ENCODE measurements at places on chromosomes 3 and 15.
A peak's percentile ranks its signal among the peaks of the same experiment; 100 is the strongest.

DNA sequence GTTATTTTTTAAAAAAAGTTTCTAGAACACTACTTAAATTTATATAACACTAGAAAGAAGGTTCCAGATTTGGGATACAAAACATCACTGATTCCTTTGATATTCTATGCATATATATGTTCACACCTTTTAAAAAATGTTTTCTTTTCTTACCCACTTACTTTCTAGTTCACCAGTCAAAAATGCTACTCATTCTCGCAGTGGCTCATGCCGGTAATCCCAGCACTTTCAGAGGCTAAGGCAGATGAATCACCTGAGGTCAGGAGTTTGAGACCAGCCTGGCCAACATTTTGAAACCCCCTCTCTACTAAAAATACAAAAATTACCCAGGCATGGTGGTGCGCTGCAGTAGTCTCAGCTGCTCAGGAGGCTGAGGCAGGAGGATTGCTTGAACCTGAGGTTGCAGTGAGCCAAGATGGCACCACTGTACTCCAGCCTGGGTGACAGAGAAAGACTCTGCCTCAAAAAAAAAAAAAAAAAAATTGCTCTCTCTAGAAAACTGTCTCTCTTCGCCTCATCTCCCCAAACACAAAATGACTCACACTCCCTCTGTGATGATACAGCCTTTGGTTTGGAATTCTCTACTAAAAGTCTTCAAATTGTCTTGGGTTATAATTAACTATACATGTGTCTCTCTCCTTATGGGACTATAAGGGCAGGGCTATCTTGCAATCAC lies 52.6 kb upstream of the TGFBR2 start:
- DNase-seq: no peak

DNA sequence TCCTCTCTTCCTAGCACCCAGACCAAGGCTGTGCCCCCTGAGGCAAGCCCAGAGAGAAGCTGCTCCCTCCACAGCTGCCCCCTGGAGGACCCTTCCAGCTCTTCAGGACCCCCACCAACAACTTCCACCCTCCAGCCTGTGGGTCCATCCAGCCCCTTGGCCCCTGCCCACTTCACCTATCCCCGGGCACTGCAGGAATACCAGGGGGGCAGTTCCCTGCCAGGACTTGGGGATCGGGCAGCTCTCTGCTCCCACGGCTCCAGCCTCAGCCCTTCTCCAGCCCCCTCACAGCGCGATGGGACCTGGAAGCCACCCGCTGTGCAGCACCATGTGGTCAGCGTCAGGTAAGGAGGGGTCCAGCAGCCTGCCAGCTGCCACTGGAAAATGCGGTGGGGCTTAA lies 5.6 kb downstream of the DISP2 start:
- no peak for DNase-seq

DNA sequence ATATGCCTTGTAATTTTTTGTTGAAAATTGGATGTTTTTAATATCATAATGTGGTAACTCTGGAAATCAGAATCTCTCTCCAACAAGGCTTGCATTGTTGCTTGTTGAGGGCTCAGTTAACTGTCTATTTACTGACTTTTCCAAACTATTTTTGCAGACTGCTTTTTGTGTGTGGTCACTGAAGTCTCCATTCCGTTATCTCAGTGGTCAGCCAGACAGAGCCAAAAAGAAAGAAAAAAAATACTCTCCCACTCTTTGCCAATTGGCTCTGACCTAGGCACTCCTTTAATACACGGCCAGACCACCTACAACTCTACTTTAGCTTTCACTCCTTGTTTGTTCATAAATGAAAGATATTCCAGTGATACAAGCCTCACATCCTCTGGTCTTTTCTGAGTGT lies 52.5 kb downstream of the IFT80 start:
- DNase-seq: no peak

- DNase-seq: no peak
Observed at GRCh38 chr3:99972380-99973104, 141.8 kb downstream of the FILIP1L start.

GRCh38 chr3:187292631-187293515 lies 1.3 kb upstream of the MASP1 start:
- DNase-seq: no peak

DNA sequence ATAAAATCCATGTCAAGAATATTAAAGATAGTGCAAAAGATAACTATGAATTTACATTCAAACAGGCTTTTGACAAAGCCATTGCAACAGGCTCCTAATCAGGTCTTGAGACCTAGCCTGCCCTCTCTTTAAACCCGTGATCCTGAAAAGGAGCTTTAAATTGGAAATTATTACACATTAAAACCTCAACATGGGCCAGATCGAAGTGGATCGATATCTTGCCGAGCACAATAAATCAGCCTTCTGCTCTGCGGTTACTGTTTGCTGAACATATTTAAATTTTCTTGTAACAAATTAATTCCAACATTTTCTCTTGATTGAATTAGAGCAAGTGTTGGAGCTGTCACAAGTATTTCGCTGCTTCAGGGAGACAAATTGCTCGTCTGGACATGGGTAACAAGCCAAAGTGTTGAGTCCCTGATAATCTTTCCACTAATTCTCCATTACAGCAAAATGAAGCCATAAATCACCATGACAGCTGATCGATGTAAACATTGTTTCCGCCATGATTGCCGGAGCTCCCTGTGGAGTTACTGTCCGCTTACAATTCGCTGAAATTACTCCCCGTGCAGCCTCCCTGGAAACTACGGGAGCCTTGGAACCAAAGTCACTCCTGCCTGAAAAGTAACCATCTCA lies 47.6 kb downstream of the SHOX2 start:
- no peak for DNase-seq

- no peak for DNase-seq
Observed at GRCh38 chr15:85625856-85626255, 168.9 kb downstream of the KLHL25 start.

DNA sequence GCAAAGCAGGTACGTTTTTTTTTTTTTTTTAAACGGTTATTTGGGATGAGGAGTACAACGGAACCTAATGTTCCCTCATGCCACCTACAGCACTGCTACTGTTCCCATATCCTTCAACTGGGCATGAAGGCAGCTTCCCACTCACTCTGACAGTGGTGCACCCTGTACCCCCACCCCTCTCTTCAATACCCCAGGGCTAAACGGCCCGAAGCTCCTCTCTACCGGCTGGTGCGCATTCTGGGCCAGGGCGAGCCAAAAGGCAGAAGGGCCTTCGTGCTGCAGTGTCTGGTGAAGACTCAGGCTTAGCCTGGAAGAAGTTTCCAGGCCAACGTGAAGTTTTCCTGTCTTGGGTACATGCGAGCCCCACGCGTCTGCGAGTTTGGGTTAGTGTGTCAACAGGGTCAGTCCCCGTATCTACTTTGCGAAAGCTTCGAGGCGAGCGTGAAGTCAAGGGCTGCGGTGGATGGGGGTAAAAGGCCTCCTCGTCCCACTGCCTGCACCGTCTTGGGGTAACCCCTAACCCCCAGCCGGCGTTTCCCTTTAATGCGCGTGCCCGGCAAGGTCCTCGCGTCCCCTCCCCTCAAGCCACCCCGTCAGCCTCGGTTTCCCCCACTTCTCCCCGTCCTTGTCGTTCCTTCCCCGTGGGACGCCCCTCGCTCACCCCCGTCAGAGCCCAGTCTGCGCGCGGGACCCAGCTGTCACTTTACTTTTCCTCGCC lies 765 bp upstream of the UBE2E2 start:
- DNase-seq: no peak

DNA sequence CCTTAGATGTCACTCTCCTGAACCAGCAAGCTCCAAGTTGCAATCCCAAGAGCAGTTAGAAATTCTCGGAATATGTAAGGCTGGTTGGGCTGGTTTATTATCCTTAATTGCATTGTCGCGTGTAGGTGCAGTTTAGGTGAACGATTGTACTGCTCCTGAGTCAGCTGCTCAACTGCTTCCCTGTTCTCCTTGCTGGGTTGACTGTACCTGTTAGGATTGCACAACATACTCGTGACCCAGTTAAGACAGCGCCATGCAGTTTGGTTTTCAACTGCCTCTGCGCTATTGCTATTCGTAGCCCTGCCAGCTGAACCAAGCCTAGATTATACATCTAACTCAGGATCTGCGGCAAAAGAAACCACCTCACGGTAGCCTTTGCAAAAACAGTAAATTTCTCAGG lies 41.0 kb downstream of the BCL2L10 start:
- DNase-seq: no peak

DNA sequence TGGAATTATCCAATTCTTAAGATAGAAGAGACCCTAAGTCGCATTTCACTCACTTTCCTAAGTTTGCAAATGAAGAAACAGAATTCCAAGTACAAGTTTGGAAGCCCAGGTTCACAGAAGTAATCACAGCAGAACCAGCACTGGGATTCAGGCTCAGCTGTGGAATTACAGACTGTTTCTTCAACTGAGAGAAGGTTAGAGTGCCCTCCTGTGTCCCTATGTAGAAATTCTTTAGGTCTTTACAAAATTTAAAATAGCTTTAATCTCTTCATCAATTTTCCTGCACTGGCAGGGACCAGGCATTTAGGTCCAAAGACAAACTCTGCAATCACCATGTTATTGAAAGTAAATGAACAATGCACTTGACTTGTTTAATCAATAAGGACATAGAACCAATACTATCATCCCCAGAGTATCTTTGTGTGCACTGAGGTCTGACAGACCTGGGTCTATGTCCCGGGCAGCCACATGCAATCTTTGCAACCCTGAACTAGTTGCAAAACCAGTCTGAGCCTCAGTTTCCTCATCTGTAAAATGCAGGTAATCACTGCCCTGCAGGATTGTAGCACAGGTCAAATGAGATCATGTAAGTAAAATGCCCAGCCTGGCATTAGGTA lies 96.3 kb upstream of the ZBED2 start:
- peak; percentile 31 for DNase-seq

DNA sequence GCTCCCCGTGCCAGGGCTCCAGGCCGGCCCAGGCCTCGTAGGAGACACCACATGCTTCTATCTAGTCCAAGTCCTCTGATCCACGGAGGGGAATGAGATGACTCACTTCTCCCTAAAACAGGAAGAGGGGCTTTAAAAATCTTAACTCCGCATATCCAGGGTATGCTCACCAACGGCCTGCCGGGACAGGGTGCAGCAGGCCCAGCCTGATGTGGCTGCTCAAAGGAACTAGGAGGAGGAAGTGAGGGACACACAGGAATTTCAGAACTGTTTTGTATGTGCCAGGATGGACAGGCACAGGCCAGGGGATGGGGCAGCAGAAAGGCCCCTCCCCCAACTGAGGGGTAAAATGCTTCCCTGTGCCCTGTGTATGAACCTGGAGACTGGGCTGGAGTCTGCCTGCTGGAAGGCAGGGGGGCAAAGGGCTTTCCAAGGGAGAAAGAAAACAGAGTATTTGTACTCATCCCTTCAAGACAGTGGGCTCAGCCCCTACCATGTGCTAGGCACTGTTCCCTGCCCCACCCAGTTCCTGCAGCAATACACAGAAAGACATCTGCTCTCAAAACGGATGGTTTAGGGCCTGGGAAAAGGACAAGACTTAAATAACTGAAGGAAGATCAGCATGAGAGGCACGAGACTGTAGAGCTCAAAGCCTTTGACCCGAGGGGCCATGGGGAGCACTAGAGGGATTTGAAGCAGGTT lies 22.1 kb downstream of the CHDH start:
- no peak for DNase-seq

DNA sequence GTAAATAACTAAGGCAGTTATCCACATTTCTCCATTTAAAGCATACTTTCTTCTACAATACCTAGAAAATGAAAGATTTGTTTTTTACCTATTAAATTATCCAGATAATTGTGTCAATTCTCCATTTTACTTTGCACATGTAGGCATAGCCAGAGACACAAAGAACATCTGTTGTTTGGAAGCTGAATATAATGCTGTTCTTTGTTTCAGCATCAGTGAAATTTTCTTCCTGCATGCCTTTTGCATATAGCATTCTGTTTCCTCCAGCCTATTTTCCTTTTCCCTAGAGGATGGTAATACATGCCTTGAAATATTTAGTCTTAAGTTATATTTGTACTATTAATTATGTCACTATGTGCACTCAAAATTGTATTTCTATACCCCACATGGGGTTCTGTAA lies 233.7 kb downstream of the CNTN6 start:
- no peak for DNase-seq

DNA sequence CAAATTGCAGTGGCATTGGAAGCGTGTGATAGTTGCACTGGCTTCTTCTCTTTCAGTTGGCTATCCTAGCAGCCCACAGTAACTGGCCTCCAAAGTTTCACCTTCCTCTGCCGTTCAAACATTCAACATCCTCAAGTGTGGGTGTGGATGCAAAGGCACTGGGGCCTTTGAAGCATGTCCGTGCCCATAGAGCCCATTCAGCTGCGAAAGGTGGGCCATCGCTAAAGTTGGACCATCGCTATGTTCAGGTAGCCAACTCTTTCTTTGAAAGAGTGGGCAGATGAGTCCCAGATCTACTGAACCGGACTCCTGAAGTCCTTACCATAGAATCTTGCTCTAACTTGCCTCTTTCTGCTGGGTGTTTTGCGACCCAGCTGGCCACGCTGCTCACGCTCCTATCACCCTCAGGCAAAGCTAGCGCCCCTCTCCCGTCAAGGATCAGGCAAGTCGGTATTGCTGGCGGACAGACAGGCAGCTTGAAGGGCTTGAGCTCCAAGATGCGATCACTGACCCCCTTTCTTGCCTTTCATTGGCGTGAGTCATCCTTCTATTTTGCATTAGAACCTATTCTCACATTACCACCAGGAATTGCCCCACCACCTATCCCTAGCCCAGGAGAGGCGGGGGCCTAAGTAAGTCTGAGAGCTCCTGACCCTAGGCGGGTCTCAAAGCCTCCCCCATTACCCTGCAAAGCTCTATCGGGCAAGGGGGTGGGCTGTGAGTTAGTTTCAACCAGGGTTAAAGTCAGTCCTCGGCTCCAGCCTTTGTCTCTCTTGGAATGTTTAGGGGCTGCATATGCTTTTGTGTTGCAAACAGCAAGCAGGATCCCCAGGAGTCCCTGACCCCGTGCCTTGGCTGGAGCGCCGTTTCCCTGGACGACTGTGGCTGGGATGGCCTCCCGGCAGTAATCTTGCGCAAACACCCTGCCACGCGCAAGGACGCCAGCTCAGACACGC lies 28.7 kb downstream of the ZIC4 start:
- no peak for DNase-seq

DNA sequence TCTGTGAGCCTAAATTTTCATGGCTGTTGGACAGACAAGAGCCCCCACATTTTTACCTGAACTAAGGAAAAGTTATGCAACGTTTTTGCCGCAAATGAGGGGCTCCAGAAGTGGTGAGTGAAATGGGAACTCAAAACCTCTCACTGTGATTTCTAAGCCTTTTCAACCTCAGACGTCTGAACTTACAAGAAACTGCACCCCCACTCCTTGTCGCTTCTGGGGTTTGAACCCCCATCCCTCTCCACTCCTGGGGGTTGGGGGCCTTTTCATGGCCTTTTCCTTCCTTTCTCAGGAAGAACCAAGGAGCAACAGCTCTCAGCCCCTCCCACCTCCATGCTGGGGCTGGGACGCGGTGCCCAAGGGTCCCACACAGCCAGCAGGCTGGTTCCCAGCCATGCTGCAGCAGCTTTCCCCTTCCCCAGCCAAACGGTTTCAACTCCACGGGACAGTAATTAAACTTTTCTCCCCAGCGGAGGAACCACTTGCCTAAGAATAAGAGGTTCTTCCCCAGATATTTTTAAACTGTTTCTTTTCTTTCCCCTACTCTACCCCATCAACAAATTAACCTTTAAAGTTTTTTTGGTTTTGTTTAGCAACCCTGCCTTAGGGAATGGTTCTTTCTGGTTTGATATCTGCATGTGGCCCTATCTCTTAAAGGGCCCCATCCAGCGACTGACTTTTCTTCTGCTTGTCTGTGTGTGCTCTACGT lies 387.6 kb upstream of the CBLB start:
- DNase-seq: no peak

GRCh38 chr3:36615861-36616260 lies 148.5 kb downstream of the DCLK3 start:
- no peak for DNase-seq
